Cardiac septum (tissue), 1 donor: ENCODE measurements at places on chromosomes 4 and X.

GRCh38 chr4:189374176-189374575 lies 566.5 kb upstream of the FRG1 start:
- no peak for DNase-seq

GRCh38 chr4:171186700-171187099 lies 626.5 kb upstream of the GALNTL6 start:
- no peak for DNase-seq

DNA sequence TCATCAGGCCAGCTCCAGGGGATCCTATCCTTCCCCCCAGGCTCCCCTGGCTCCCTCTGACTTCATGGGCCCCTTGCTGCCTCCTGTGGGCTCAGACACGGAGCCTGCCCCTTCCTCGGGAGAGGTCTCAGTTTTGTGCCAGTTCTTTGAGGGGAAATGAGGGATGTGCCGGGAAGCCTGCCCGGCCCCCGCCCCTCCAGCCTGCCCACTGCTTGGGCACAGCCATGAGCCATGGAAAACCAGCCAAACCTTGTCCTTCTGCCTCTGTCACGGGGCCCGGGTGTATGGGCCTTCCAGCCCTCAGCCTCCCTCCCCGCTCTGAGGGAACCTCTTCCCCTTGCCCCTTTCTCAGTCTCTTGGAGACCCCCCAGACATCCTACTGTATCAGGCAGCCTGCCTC lies 6.8 kb downstream of the BGN start:
- DNase-seq: no peak

GRCh38 chr4:57187246-57187645 lies 77.1 kb upstream of the IGFBP7 start:
- no peak for DNase-seq

- no peak for DNase-seq
These were observed 102.5 kb downstream of the SH3RF1 start for GRCh38 chr4:169167957-169168858.
